ENCODE measurements at places on chromosomes 2 and 18.

DNA sequence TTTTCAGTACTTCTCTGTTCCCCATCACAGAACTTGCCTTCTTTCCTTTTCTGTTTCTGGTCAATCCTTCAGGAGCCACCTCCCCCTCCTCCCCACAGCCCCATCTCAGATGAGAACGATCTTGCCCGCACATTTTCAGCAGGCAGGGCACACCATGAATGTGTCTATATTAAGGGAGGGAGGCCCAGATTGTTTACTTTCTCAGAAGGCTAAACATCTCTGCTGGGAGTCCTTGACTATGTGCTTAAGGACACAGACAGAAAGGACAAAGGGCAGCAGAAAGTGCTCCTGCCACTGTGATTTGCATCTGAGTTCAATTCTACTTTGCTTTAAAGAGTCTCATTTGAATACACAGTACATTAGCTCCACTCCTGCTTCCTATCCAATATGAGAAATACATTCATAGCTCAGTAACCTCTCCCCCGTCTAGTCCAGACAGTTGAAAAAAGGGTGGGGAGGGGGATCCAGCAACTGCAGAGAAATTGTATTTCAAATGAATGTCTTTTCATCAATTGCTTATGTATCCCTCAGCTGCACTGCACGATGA is 175.0 kb upstream of the PARD3B start:
- no peak for DNase-seq

DNA sequence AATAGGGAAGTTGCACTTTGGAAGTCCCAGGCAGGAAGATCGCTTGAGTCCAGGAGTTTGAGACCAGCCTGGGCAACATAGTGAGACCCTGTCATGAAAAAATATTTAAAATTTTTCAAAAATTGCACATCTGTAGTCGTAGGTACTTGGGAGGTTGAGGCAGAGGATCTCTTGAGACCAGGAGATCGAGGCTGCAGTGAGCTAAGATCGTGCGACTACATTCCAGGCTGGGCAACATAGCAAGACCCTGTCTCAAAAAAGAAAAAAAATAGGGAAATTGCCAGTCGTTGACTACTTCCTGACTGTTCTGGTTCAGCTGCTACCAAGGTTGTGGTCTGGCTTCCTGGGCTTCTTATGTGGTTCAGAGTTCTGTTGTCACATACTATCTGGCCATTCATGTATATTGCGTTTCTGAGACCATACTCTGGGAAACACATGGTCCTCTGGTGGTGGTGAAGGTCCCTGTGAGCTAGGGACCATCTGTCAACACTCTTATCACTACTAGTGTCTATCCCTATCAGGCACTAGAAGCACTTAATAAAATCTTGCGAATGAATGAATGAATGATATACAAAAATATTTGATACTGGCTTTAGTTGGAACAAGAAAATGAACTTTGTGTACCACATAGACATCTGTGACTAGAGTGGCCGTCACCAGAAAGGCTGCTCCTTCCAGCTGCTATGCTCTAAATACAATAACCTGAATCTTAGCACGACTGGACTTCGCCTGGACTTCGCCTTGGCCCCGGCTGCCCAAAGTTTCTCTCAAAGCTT is 861 bp upstream of the KLHL23 start:
- no peak for DNase-seq

- no peak for DNase-seq
Observed at GRCh38 chr2:220858101-220858500, 714.0 kb downstream of the EPHA4 start.

DNA sequence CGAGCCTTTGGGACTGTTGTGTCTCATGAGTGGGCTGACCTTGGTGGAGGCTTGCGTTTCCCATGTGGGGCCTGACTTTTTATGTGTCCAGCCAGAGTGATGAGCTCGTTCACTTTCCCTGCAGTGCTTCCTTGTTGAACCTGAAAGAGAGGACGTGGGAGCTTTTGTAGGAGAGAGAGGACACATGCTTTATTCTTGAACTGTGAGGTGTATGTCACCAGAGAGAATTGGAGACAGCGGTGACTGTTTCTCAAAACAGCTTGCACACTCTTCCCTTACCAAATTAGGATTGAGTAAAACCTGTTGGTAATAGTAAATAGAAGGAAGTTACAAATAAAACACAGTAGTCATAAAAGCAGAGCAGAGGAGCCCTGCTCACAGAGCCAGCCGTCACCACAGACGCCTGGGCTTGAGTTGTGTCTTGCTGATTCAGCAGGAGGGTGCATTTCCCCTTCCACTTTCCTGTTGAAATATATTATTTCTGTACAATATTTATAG is 60.7 kb downstream of the INPP4A start:
- no peak for DNase-seq

DNA sequence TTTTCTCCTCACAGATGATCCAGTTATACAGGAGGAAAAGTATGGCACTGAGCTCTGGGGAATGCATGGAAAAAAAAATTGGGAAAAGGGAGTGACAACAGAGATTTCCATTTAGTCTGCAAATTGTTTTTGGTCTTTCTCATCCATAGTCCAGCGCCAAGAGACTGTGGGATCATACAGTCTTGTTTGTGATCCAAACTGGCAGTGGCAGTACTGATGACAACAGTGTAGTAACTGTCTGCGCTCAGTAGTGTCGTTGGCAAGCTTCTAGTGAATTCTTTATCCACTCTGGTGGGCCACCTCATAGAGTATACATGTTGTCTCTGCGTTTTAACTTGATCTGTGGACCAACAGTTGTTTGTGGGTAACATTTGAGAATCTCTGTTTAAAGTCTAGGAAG is 37.9 kb downstream of the GALNT1 start:
- no peak for DNase-seq

DNA sequence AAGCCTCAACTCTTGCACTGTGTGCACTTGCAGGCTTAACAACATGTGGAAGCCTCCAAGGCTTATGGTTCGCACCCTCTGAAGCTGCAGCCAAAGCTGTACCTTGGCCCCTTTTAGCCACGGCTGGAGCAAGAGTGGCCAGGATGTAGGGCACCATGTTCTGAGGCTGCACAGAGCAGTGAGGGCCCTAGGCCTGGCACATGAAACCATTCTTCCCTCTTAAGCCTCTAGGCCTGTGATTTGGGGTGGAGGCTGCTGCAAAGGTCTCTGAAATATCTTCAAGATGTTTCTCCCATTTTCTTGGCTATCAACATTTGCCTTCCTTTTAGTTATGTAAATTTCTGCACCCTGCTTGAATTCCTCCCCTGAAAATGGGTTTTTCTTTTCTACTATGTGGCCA is 161.9 kb upstream of the SPATS2L start:
- no peak for DNase-seq

- no peak for DNase-seq
Observed at GRCh38 chr2:202610380-202610779, 24.4 kb upstream of the FAM117B start.

GRCh38 chr2:101698014-101698843 is 722 bp downstream of the MAP4K4 start:
- no peak for DNase-seq

GRCh38 chr2:126221506-126221905 is 434.5 kb upstream of the GYPC start:
- no peak for DNase-seq

DNA sequence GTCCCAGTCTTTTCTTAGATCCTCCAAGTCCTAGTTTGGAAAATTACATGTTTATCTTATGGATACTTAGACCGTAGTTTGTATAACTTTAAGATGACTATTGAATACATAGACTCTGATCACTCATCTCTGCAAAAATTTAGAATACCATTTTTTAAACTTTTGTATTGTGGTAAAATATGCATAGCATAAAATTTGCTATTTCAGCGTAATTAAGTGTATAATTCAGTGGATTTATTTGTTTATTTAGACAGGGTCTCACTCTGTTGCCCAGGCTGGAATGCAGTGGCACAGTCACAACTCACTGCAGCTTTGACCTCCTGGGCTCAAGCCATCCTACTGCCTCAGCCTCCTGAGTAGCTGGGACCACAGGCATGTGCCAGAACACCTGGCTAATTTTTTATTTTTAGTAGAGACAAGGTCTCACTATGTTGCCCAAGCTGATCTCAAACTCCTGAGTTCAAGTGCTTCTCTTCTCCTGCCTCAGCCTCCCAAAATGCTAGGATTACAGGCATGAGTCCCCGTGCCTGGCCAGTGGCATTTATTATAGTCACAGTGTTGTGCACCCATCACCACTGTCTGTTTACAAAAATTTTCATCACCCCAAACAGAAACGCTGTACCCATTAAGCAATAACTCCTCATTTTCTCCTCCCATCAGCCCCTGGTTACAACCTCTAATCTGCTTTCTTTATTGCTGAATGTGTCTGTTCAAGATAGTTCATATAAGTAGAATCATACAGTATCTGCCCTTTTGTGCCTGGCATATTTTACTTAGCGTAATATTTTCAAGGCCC is 90.0 kb downstream of the MAP3K20 start:
- DNase-seq: no peak

DNA sequence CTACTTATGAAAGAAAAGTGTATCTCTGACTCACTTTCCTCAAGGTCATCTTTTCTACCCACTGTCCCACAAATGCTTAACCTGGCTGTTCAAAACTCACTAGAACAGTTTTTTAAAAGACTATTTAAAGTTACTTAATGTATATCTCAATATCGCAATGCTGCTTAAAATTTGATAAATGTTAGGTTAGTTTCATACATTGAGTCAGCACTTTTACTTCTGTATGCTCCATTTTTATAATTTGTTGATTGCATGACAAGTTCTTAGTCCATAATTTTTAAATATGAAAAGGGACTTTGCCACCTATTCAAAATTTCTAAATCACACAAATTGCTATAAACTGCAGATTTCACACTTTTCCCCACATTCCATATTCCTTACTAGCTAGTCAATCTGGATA is 231.7 kb upstream of the SLC39A10 start:
- DNase-seq: no peak

- DNase-seq: no peak
Observed at GRCh38 chr2:6637330-6637729, 228.4 kb downstream of the CMPK2 start.
